GM04503 (cell line): ENCODE measurements at places on chromosomes 7 and 10.

DNA sequence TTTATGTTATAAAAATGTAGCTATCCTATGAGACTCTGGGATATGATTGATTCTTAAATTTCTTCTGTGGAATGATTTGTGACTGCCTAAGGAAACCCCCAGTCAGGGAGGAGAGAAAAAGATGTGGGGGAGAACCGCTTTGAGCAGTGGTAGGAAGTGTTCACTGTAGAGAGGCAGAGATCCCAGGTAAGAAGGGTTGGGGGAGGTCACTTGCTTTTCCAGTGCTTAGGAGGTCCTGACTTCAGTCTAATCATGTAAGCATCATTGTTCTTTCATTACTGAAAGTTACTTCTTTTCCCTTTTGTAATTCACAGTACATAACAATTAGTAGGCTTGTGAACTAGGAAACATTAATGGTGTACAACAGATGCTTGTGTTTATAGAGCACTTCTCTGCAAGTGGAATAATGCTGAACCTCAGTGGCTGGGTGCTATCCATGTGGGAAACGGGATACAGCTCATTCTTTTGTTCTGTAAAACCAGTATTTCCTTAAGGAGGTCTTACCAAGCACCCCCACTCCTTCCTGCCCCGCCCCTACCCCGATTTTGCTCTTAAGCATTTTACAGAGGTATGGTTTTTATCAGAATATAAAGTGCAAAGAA, 165.4 kb downstream of the ST7 start:
- no peak for DNase-seq

DNA sequence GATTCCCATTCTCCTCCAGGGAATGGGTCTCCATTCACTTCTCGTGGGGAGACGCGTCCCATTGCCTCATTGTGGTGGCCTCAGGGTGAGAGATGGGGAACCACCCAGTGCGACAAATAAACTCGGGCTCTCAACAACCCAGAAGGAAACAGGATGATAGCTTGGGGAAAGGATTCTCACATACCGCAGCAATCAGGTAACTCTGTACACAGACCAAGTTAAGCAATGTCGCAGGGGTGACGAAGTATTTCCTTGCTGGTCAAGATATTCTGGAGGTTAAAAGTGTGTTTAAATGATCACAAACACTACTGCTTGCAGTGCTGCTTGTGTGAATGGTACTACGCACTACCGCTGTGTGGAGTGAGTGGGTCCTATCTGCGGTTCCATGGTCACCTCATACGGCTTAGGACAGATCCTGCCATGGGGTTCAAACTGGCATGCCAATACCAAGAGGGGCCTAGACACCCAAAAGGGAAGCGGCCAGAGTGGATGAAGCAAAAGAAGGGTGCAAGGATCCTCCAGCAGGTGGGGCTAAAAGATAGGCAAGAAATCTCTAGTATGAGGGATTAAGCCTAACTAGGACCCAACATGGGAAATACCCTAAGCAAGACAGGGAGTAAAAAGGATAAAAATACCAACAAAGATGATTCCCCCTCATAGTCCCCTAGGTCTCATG, 143.8 kb upstream of the TMEM106B start:
- no peak for DNase-seq

- no peak for DNase-seq
These were observed 13.2 kb downstream of the MLXIPL start for GRCh38 chr7:73611017-73611555.

DNA sequence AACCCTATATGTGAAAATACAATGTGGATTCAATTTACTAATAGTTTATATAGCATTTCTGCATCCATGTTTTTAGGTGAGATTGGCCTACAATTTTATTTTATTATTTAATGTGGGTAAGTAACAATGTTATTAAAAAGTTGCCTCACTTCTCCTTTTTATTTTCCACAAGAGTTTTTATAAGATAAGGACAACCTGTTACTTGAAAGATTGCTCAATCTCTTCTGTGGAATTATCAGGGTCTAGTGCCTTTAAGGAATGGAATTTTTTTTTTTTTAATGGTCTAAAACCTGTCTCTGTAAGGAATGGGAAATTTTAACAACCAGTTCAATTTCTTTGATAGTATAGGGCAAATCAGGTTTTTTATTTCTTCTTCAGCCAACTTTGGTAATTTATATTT, 53.9 kb upstream of the RAB18 start:
- no peak for DNase-seq

DNA sequence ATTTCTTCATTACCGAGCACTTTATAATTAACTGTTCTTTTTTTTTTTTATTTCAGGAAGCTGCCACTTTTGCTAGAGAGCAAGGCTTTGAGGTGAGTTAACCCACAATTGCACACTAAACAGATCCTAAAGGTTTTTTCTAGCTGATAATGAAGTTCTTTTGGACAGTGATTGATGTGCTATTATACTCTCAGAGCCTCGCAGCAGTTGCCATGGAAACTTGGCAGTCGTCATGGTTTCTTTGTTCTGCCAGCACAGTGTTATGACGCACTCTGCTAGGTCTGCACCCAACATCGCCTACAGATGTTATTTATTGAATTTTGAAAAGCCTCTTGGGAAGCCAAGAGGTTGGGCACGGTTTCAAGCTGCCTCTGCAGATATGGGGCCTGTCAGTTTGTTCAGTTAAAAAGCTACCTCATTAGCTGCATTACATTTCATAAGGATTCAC, 237.2 kb upstream of the KAT6B start:
- peak; percentile 95 for DNase-seq

DNA sequence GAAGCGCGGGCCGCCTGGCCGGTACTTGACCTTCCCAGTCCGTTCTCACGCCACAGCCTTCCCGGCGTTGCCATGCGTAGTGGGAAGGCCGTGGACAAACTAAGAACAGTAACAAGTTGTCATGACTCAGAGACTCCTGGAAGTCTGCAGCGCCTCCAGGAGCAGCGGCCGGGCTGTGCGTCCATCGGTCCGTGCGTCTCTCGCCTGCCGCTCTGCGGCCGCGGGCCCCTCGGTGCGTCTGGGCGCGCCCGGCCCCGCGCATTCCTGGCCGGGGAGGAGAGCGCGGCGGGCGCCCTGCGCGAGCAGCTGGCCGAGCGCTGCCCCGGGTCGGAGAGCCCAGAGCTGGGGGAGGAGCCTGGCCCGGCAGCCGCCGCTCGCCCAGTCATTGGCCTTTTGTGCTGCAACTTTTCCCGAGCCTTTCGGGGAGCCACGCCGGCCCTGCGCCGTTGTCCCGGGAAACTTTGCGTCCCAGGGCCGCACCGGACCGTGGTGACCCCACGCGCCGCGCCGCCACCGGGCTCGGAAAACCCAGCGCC, 123.7 kb downstream of the TACC2 start:
- DNase-seq: peak; percentile 85

DNA sequence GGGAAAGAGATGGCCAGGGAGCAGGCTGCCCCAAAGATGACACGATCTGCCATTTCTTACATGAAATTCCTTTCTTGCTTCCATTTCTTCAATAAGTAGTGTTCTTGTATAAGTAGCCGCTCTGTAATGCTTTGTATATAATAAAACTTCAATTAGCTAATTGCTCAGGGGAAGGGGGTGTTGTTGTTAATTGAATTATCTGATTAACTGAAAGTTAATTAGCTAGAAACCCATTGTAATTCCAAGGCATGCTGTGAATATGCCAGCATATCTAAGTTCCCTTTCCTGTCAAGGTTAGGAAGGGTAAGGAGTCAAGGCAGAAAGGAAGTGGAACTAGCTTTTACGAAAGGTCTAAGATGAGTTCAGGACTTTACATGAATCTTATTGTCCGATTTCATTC, 765.9 kb downstream of the TYW1 start:
- DNase-seq: no peak

DNA sequence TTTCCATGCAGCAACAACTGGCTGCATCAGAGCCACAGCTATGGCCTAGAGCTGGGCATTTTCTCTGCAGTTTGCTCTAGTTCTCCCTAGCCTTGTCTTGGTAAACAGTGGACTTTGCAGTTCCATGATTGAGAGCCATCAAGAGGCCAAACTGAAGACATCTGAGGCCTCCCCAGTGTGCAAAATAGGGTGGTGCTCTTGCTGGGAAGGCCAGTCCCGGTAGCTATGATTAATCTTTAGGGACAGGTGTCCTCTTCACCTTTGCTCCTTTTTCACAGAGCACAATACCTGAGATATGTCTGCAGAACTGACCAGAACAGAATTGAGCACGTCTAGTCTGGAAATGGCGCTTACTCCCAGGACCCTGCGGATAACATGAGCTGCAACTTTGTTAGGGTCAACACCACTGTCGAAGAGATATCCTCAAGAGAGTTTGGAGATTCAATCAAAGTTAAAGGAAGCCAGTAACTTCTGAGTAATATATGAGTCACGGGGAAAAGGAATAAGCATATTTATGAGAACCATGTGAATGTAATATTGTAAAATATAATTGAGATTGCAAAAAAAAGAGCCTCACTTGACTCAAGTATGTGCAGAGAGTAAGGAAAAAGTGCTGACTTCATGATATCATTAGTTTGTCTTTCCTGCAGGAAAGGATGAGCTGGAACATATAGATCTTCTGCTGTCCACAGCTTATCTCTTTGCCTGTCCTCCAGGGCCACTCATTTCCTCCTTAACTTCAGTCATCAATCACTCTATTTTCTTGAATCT, 76.7 kb downstream of the ANK3 start:
- peak; percentile 37 for DNase-seq

- DNase-seq: no peak
These were observed 10.1 kb downstream of the LIMK1 start for GRCh38 chr7:74093671-74094223.

DNA sequence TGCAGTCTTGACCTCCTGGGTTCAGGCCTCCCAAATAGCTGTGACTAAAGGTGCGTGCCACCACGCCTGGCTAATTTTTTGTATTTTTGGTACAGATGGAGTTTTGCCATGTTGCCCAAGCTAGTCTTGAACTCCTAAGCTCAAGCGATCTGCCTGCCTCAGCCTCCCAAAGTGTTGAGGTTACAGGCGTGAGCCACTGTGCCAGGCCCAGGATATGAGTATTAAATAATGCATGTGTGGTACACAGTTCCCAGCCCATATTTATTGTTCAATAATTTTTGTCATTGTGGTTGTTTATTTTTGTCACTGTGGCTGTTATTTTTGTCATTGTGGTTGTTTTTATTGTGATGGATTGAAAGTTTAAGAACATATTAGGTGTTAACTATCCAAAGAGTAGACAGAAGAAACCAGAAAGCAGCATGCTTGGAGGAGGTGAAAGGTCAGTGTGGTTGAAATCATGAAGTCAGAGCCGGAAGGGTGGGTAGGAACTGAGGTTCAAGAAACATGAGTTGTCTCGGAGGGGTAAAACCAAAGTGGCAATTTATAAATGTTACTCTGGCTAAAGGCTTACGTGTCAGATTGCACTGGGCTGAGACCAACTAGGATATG, 45.0 kb downstream of the MRC1 start:
- no peak for DNase-seq

GRCh38 chr10:28326516-28327490, 23.9 kb upstream of the MPP7 start:
- DNase-seq: no peak

DNA sequence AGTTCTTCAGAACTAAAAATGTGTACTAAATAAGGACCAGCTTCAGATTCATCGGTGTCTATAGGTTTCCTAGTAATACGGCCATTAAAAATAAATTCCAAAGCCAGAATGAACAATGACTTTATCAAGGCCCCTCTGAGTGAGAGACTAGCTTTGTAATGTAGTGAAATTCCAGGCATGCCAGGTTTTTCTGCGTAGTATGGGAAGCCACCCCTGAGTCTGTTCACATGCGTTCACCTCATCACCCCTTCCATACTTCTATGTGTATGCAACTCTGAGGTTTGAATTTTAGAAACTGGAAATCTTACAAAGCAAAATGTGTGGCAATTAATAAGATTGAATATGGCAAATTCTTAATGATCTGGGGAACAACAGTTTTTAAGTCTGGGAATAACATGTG, 24.5 kb downstream of the RNF32 start:
- no peak for DNase-seq

GRCh38 chr7:102933763-102934162, 21.0 kb downstream of the LRRC17 start:
- peak; percentile 79 for DNase-seq

- DNase-seq: peak; percentile 86
These were observed 26.5 kb downstream of the MRC1 start for GRCh38 chr10:17835688-17836087.

DNA sequence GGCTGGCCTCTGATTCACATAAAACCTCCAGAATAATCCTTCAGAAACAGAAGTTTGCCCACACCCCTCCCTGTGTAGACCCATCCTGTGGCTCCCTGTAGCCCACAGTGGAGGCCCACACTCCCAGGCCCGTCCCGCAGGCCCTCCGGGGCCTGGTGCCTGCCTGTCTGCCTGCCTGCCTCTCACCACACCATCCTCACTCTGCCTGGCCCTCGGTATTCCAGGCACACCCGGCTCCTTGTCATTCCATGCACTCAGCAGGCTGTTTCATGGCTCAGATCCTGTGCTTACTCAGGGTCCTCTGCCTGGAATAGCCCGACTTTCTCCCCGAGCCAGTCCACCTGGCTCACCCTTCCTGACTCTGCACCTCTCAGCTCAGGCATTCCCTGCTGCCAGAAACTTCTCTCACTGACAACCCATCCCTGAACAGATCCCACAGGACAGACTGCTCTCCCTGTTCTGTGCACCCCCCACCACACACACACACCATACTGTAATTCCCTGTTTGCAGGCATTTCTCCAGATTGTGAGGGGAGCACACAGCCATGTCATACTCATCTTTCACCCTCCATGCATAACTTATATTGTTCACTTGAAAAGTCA, 498.0 kb upstream of the ZMIZ1 start:
- no peak for DNase-seq

DNA sequence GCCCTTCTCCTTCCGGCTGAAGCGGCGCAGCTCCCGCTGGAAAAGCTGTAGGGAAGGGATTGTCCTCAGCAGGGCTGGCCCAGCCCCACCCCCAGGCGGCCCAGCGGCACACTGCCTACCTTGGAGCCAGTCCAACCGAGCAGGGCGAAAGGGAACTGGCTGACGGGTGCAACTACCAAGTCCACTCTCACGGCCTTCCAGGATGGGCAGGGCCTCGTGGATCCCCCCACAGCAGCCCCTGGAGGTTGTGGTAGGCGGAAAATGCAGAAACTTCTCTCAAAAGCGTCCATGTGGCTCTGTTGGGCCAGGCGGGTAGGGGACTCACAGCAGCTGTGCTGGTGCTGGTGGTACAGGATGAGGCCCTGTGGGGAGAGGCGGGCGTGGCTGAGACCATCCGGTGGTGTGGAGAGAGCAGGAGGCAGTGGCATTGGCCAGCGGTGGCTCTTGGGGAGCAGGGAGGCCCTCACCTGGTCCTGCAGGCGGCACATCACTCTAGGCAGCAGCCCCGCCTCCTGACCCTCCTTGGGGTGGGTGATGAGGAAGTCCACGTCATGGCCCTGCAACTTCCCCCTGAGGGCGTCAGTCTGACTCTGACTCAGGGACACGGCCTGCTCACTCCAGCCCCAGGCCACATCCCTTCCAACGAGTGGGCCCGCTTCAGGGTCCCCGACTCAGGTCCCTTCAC, 8.4 kb upstream of the PGAM2 start:
- no peak for DNase-seq

DNA sequence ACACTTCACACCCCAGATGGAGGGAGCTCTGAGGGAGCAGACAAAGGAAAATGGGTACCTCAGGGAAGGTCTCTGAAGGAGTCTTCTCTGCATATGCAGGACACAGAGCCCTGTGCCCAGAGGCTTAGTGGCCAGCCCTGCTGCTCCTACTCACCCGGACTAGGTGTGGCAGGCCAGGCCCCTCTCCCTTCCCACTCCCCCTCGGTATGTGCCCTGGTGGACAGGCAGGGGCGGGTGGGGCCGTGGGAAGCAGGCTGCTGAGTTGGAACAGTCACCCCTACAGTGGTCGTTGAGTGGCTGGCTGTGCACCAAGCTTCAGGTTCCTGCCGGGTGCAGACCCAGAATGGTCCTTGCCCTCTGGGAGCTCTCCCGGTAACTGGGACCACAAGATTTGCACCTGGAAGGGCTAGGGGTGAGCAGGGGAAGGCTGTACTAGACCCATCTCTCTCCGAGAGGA, 68.6 kb downstream of the ZMIZ1 start:
- no peak for DNase-seq
